ENCODE measurements at places on chromosomes 13 and 19.

- no peak for DNase-seq
Observed at GRCh38 chr13:31850041-31850555, 110.8 kb downstream of the RXFP2 start.

DNA sequence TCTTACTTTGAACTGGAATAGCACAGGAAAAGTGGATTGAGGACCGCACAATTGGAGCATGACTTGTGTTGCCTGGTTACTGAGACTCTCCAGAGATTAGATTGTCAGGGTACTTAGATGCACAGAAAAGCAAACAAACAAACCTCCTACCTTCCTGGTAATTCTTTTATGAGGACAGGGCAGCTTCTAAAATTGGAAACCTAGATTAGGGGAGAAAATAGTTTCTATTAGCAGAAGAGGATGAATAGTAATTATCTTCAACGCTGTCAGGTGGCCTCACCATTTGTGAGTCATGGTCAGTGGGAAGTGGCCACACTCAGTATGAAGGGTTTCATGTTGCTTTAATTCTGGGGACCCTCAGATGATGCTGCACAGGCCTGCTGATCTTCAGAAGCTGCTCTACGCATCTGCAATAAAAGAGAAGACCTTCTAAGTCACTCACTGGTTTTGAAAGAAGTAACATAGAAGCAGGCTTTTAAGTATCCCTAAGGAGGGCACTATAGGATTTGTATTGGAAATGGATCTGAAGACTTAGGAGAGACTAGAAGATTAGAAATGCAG, 106.8 kb downstream of the LACC1 start:
- no peak for DNase-seq

- DNase-seq = peak; percentile 58
Observed at GRCh38 chr13:30679483-30680330, 55.6 kb upstream of the ALOX5AP start.

- no peak for DNase-seq
Observed at GRCh38 chr13:65090186-65090585, 2139.9 kb downstream of the PCDH9 start.

- no peak for DNase-seq
Observed at GRCh38 chr13:57018915-57019314, 121.8 kb upstream of the PRR20A start.

- no peak for DNase-seq
Observed at GRCh38 chr13:57996717-57997116, 365.2 kb downstream of the PCDH17 start.

- DNase-seq = no peak
Observed at GRCh38 chr19:10935371-10936059, 6.9 kb downstream of the TIMM29 start.

GRCh38 chr13:51308781-51309180, 30.7 kb upstream of the SERPINE3 start:
- no peak for DNase-seq

All from CD8-positive, alpha-beta memory T cell (primary cell).